Right forelimb (tissue), 1 donor: ENCODE measurements at places on chromosomes 12 and 14.

DNA sequence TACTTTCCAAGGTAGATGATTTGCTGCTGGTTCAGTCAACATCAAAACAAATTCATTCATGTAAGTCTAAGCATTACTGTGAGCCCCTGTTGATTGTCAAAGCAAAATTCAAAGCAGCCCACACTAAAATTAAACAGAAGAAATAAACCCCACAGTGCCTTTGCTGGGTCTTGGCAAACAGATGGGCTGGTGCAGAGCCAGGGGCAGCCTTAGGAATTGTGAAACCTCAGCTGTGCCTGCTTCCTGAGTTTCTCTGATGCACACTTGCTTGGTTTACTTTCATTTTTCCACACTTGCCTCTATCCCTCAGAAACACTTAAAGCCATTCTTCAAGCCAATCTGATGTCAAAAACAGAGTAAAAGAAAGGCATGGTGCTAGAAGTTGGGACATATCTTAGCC, 6.6 kb upstream of the PLEKHG7 start:
- peak; percentile 49 for DNase-seq

- no peak for DNase-seq
Measured at GRCh38 chr12:116376354-116377193, 99.1 kb upstream of the MED13L start.

- DNase-seq = no peak
Measured at GRCh38 chr12:92608151-92609091, 94.4 kb upstream of the PLEKHG7 start.

DNA sequence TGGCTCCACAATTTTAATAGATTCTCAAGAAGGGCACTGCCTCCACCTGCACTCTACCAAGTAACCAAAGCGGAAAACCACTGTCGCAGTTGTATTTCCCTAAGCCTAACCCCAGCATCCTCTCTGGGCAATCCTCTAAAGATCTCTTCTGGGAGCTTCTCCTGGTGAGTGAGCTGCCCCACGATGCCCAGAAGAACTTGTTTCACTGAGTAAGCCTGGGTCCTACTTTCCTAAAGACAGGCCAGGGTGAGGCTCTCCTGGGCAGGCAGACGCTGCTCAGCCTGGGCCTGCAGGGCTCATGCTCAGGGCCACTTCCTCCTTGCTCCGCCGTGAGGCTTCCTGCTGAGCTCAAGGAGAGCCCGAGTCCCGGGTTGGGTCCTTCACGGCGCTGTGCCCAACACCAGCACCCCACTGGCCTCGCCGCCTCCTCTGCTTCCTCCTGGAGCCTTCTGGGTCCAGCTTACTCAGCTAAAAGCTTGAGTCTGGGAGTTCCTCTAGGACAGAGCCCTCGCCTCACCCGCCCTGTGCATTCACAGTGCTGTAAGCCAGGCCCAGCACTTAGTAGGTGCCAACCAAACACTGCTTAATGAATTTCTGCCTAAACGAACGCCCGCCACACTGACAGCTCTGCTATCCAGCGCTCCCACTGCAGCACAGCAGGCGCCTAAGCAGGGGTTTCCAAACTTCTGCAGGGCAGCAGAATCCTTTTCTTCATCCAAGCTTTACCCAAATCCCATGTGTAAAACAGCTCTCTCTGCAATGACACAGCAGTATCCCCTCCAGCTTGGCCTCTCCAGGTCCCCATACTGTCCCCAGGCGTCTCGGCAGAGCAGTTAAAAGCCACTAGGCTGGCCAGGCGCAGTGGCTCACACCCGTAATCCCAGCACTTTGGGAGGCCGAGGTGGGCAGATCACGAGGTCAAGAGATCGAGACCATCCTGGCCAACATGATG, 5.7 kb downstream of the RAB35 start:
- no peak for DNase-seq

- DNase-seq = no peak
Measured at GRCh38 chr12:49537231-49537751, 1.5 kb upstream of the KCNH3 start.

DNA sequence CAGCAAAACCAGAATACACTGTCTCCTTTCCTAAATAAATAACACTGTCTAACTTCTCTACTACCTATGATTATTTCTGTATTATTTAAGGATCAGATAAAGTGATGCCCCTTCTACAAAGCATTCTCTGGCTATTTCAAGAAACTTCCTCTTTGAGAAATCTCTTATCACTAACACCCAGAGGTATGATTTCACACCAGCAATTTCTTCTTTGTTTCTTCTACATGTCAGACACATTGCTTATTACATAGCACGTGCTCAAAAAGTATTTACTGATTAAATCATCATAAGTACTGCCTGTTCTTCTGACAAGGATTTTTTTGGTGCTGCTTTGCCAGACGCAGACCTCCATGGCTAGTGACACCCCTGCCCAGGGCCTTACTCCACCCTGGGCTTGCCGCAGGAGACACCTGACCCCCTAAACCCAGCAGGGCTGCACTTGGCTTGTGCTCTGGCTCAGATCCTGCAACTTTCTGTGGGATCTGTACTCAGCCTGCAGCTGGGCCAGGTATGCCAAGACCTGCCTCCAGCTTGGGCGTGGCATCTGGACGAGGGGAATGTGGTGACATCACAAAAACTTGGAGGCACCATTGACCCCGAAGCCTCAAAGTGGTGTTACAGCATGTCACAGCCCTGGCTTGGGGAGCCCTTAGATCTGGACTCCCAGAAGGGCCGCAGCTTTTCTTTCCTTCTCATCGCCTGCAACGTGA, 15.4 kb upstream of the HIGD1C start:
- DNase-seq = no peak

DNA sequence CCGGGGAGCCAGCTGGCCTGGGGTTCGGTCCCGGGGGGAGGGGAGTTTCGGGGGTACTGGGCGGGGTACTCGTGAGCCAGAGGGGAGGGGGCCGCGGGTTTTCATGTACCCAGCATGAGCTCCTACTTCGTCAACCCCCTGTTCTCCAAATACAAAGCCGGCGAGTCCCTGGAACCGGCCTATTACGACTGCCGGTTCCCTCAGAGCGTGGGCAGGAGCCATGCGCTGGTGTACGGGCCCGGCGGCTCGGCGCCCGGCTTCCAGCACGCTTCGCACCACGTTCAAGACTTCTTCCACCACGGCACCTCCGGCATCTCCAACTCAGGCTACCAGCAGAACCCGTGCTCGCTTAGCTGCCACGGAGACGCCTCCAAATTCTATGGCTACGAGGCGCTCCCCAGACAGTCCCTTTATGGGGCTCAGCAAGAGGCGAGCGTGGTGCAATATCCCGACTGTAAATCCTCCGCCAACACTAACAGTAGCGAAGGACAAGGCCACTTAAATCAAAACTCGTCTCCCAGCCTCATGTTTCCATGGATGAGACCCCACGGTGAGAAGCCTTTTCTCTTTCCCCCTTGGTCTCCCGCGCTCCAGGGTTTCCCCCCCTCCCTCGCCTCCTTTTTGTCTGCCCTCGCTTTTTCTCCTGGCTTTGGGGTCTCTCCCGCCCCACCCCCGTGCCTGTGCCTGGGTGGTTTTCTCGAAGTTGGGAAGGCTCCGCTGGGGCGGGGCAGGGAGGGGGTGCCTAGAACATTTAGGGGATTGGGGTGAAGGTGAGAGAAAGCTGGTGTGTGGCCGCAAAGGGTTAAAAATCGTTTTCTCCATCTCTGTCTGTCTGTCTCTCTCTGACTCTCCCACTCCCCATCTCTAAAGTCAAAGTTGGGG, 627 bp downstream of the HOXC8 start:
- no peak for DNase-seq

DNA sequence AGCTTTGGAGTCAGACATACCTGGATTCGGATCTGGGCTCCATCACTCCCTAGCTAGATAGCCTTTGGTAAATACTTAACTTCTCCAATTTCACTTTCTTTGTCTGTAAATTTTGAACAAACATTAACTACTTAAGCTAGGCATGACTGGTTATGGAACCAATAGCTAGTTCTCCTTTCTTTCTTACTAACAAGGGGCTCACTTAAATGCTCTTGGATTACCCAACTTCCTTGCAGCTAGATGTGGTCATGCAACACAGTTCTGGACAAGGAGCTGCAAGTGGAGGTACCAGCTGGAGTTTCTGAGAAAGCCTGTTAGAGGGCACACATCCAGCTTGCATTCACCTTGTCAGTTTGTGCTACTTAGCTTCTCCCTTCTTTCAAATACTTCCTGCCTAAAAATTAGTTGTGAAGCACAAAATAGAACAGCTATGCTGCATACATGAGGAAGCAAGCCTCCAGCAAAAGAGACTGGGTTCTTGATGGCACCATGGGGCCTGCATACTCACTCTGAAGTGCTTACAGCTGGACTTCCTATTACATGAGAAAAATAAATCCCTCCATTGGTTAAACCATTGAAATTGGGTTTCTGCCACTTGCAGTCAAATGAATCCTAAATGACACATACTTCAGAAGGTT, 210.1 kb upstream of the EEA1 start:
- DNase-seq = no peak

DNA sequence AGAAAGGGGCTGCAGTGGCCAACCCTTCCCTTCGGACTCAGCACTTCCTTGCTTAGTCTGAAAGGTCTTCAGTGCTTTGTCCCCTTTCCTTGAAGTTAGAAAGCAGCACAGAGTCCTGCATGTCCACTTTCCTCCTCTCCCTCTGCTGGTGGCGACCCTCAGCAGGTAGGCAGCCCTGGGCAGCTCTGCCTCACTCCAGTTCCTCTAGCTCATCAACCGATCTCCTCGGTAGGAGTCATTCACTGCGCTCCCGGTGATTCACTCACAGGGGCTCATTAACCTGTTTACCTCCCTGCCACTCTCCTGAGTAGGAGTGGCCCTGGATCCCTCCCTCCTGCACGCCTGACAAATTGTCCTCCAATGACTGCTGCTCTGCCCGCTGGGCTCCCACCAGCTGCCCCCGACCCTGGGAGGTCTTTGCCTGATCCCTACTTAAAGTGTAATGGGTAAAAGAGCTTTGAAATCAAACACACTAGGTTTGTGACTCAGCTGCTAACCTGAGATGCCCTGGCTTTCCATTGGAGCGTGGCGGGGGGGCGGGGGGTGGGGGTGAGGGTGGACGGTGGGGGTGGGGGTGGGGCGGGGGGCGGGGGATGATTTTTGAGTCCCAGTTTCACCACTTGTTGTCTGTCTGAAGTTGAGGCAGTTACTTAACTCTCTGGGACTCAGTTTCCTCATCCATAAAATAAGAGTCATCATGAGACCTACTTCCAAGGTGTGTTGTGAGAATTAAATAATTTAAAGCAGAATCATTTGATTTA, 4.2 kb downstream of the SCNN1A start:
- DNase-seq = no peak

DNA sequence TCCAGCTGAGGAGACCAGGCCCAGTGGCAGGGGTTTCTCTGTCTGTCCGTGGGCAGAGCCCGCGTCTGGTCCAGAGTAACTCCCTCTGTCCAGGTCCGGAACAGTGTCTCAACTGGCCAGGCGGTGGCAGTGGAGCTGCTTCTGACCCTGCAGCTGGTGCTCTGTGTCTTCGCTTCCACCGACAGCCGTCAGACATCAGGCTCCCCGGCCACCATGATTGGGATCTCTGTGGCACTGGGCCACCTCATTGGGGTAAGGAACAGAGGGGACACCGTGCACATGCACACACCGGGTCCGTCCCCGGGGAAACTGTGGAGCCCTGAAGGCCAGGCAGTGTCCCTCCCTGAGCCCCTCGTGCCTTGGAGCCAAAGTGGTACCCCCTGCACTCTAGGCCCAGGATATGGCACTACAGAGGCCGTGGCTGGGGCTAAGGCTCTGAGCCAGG, 1.5 kb downstream of the AQP6 start:
- DNase-seq = peak; percentile 68

DNA sequence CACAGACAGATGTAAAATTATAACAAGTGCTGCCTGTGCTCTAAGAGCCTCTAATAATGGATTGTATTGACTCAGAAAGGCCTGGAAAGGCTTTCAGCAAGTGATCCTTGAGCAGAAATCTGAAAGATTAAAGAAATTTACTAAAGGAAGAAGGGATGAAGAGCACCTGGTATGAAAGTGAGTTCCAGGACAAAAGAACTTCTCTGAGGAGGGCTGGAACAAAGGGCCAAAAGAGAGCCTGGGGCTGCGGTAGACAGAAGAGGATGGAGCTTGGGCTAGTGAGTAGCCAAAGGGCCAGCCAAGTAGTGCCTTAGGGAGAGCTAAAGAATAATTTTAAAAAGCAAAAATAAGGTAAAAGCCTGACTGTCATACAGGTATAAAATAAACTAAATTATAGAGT, 44.0 kb downstream of the BCAT1 start:
- no peak for DNase-seq

DNA sequence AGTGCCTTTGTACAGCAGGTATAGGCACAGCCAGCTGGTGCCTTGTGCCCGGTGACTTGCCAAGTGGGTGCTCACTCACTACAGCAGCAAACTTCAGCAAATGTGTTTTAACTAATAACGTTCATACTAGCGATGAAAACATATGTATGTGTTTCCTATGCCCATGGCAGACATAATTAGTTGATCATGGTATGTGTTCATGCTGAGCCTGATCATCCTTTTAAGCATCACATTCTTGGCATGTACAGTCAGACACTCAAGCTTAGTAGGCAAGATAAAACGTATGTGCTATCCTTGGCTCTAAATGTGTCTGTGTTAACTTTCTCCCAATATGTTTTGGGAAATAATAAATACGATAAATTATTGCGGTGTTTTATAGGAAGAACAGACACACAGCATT, 55.6 kb downstream of the RASSF8 start:
- DNase-seq = no peak

GRCh38 chr12:34033628-34034296, 11.5 kb downstream of the ALG10 start:
- DNase-seq = no peak

DNA sequence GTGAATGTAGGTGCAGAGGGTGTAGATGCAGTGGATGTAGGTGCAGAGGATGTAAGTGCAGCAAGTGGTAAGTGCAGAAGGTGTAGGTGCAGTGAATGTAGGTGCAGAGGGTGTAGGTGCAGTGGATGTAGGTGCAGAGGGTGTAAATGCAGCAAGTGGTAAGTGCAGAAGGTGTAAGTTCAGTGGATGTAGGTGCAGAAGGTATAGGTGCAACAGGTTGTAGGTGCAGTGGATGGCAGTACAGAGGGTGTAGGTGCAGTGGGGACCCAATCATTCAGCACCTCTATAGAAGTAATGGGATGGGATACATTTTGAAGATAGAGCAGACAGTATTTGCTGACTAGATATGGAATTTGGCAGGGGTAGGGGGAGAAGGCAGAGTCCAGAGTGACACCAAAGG, 85.0 kb downstream of the HECTD4 start:
- DNase-seq = no peak

GRCh38 chr12:49244176-49244575, 20.7 kb upstream of the TUBA1C start:
- DNase-seq = no peak

- no peak for DNase-seq
Measured at GRCh38 chr14:56549721-56550120, 29.9 kb upstream of the TMEM260 start.

DNA sequence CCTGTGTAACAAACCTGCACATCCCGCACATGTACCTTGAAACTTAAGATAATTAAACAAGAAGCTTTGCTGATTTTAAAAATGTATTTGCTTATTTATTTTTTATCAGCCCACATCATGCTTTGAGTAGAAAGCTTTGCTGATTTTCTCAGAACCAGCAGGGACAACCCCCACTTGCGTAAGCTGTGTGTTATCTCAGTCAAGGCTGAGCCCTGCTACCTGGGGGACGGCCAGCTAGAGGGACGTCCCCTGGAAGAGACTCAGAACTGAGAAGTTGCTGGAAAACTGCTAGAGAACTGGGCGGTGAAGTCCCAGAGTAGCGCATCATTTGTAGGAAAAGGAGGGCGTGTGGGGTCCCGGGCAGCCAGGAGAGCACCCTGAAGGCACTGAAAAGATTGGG, 4.1 kb upstream of the PLEK2 start:
- DNase-seq = no peak

- no peak for DNase-seq
Measured at GRCh38 chr12:25792031-25792430, 166.5 kb upstream of the RASSF8 start.
